ENCODE measurements at places on chromosomes 4 and X.

GRCh38 chr4:20565075-20565721 lies 135.1 kb upstream of the PACRGL start:
- no peak for DNase-seq

DNA sequence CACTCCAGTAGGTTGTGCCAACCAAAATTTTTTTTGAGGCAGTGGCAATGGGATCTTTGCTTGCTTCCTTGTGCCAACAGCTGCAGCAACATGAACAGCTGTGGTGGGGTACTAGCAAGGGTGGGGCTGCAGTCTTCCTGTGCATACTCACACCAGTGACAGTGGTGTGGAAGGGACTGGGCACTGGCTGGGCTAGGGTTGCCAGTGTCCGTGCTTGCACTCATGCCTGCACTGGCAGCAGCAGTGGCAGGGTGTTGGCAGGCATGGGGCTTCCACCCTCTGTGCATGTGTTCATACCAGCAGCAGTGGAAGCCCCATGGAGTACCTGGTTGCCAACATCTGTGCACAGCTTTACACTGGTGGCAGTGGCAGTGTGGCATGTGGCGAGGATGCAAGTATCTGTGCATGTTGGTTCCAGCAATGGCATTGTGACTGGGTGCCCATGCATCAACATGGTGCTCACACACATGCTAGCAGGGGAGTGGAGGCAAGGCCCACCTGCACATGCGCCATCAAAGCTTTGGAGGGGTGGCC lies 1312.6 kb downstream of the PCDH18 start:
- DNase-seq = no peak

DNA sequence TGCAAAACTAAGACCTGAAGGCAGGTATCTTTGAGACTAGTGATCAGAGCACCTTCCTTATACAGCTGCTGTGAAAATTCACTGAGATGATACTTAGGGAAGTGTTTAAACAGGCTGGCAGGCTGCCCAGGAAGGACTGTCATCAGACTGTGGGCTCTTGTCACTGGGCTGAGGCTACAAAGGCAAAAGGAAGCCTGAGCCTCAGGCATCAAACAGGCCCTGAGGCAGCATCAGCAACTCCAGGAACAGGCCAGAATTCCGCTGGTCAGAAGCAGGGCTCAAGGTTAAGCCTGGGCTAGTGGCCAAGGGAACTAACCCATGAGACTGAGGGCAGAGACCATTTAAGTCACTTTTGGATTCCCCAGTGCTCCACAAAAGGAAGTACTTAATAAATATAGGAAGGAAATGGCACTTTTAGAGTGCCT lies 12.8 kb downstream of the PJA1 start:
- DNase-seq = no peak

DNA sequence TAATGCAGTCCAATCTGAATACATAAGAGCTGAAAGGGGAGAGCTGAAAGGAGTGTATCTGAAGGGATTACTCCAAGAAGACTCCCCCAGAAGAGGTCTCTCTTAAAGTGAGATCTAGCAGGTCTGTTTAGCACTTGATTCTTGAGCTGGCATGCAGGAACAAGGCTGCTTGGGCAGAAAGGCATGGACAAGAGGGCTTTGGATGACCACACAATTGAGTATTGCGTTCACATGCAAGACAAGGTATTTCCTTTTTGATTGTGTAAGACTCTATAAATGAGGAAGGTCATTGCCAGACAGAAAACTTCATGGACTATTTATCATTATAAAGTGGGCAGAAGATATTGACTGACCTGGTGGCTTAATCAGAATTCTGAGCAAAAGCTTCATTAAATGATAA lies 145.5 kb upstream of the AFF2 start:
- DNase-seq = no peak

DNA sequence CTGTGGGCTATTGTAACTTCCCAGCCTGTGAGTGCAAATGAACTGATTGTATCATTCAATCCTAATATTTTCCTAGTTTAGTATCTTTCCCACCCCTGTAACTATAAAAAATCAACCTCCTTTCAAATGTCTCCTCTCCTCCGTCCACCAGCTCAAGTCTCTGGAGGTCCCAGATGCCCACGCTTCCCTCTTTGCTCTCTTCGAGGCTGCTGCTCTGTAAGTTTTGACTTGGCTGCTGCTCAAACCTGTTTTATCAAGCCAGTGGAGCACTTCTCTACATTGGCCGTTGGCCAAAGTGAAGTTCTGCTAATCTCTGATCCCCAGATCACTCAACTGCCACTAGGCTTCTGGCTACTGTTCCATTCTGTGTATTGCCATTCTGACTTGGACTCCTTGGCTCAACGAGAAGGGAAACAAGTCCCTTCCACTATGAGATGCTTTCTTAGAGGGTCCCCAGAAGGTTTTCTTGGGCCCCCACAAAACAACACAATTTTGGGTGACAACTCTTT lies 60.7 kb upstream of the RAPGEF2 start:
- DNase-seq = no peak

GRCh38 chr4:898869-899555 lies 33.1 kb downstream of the GAK start:
- DNase-seq = no peak

DNA sequence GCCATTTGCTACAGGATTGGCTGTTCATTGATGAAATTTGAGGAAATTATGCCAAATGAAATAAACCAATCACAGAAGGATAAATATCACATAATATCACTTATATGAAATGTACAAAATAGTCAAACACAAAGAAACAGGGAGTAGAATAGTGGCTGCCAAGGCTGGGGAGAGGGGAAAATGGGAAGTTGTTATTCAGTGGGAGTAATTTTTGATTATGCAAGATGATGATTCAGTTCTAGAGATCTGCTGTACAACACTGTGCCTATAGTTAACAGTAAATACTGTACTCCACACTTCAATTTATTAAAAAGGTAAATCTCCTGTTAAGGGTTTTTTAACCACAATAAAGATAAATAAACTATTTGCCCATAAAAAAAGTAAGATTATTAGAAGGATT lies 101.1 kb downstream of the TMA16 start:
- DNase-seq = no peak

- no peak for DNase-seq
Measured at GRCh38 chrX:110569506-110569905, 210.9 kb downstream of the RTL9 start.

- no peak for DNase-seq
Measured at GRCh38 chr4:78446619-78447018, 105.0 kb upstream of the ANXA3 start.

DNA sequence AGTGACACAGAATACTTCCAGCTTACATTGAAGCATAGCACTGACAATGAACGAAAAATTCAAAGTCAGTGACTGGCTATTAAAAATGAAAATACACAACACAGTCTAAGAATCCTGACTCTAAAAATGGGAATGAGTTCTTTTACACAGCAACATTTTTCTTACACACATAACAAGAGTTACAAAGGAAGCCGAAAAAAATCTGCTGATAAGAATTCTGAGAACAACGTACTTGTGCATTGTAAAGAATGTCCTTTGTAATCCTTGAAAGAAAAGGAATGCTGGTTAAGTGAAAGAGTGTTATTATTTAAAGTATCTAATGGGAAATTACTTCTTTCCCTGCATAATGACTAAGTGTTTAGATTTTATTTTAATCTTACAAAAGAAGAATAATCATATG lies 199.4 kb downstream of the PRDM5 start:
- DNase-seq = no peak

DNA sequence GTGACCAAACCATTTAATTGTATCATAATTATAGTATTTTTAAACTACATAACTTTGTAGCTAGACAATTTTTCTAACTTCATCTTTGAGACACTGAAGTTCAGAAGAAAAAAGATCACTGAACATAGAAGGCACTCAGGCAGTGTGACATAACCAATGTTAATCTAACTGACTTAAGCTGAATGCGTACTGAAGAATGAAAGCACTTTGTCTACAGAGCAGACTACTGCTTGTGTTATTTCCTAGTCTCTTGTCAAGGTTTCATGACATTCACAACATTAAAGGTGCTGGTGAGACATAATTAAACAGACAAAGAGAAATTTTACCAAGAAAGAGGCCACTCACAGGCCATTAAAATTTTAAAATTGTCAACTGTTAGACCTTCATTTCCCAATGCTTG lies 13.5 kb downstream of the AMMECR1 start:
- no peak for DNase-seq

DNA sequence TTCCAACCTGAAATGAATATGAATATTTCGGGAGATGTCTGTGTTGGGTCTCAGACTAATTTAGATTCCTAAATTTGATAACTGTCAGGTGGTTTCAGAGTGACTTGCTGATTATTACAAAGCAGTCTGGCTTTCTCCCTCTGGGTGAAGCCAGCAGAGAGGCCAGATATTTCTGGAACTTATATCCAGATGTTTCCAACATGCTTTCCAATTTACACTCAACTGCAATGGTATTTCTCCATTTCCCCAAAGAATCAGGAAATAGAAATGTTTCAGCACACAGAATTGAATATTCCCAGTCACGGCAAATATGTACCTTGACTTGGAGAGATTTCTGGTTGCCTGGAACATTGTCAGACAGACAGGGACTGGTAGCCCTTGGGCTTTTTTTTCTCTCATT lies 48.5 kb upstream of the EGFL6 start:
- no peak for DNase-seq

DNA sequence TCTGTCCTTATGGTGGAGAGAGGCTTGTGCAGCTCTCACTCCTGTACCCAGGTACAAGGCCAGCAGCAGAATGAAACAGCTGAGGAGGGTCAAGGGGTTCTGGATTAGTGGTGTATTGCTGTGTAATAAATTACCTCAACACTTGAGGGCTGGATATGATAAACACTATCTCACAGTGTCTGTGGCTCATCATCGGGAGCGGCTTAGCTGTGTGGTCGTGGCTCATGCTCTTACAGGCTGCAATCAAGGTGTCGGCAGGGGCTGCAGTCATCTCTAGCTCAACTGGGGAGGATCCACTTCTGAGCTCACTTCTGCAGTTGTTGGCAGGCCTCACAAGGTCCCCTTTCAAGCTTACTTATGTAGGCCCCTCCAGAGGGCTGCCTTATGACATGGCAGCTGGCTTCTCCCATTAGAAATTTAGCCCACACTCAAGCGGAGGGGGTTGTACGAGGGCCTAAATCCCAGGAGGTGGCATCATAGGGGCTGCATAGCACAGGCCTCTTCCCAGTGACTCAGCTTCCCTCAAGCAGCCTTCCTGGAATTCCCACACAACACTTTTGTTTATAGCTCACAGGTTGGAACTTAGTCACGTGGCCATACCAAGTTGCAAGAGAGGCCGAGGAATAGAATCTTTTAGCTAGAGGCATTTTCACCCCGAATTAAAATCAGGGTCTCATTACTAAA lies 148.2 kb upstream of the RPS6KA3 start:
- DNase-seq = no peak

DNA sequence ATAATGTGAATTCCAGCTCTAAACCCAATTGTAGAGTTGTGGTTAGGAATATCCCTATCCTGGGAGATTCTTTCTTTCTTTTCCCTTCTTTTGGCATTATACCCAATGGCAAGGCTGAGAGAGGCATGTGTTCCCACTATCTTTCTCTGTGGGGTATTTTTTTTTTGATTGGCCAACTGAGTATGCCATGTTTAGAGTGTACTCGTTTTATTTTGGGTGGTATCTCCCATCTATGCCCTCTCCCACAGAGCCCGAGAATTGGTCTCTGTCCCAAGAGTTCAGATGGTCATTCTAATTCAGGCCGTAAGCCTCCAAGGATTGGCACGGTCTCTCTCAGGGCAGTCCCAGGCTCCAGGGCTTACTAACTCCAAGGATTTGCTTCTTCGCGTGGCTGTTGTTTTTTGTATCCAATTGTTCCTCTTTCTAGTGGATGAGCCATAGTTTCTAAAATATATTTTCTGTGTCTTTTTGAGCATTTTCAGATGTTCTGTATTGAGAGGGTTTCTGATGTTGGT lies 198.8 kb downstream of the SLC4A4 start:
- no peak for DNase-seq

DNA sequence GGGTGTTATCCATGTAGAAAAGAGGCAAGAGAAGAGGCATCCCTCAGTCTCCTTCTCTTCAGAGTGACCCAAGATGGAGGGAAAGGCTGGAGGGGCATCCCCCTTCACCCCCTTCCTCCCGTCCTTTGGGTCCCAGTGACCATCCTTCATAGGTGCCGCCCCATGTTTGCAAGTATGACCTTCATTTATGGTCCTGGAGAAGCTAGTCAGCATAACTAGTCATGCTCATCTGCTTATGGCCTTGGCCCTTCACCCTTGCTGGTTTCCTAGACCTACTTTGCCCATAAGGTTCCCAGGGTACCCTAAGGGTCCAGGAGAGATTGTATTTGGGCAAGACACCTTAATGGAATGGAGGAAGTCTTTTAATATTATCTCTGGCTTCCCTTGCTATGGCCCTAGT lies 46.7 kb downstream of the HMGB2 start:
- no peak for DNase-seq

GRCh38 chr4:186727977-186728519 lies 4.4 kb upstream of the FAT1 start:
- no peak for DNase-seq

DNA sequence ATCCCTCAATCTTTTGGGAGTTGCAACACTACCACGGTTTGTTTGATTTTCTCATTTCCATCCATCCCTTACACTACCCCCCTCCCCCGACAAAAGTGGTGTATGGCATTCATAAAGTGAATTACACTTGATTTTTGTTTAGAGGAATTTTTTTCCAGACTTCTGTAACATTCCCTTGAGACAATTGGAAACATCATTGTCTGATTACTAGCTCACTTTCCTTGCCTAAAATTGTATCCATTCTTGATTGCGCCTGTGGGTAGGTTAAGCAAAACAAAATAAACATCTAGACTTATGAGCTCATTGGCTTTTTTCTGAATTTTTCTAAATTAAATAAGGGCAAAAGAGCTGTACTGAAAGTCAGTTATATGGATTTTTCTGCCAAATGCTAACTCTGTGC lies 3.5 kb downstream of the GPC3 start:
- no peak for DNase-seq

DNA sequence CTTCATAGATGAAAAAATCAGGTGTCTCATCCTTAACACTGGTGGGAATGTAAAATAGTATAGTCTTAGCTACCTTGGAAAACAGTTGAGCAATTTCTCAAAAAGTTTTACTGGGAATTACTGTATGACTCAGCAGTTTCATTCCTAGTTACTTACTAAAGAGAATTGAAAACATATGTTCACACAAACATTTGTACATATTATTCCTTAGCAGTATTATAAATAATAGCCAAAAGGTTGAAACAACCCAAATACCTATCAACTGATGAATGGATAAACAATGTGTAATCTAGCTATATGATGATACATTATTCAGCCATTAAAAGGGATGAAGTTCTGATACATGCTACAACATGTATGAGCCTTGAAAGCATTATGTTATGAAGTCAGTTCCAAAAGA lies 41.7 kb downstream of the RBM46 start:
- DNase-seq = no peak

- DNase-seq = no peak
Measured at GRCh38 chrX:144327495-144327894, 443.6 kb downstream of the UBE2NL start.

- DNase-seq = peak; percentile 24
Measured at GRCh38 chrX:40104985-40105834, 7.5 kb upstream of the BCOR start.

- no peak for DNase-seq
Measured at GRCh38 chr4:16692524-16692923, 205.9 kb downstream of the LDB2 start.

- no peak for DNase-seq
Measured at GRCh38 chr4:55840956-55841355, 12.5 kb upstream of the EXOC1 start.
